Left ventricle myocardium superior (tissue), 1 donor: ENCODE measurements at places on chromosomes 6 and 20. TPM values are rescaled to one million over a fixed set of nuclear protein-coding genes. Genes with fewer than 3 reads are reported as not detected.

DNA sequence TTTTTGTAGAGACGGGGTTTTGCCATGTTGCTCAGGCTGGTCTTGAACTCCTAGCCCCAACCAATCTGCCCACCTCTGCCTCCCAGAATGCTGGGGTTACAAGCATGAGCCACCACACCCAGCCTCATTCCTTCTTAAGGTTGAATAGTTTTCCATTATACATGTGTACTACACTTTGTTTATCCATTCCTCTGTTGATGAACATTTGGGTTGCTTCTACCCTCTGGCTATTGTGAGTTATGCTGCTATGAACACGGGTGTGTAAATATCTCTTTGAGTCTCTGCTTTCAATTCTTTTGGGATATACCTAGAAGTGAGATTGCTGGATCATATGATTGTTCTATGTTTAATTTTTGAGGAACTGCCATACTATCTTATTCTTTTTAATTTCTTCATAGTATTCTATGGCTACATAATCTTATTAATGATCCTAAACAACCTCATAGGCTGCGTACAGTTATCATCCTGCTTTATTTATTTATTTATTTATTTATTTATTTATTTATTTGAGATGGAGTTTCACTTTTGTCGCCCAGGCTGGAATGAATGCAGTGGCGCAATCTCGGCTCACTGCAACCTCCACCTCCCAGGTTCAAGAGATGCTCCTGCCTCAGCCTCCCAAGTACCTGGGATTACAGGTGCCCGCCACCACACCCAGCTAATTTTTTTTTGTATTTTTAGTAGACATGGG is 49.2 kb upstream of the TLDC2 start:
- DNase-seq: no peak

DNA sequence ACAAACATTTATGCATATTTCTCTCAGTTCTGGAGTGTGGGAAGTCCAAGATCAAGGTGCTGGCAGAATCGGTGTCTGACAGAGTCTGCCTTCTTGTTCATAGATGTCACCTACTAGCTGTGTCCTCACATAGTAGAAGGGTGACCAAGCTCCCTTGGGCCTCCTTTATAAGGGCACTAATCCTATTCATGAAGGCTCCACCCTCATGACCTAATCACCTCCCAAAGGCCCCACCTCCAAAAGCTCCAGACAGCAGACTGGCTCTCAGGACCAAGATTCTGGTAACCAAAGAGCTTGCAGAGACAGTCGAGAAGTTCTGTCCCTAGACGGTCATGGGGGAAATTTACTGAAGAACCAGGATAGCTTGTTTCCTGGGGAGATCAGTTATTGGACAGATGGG is 139.1 kb downstream of the COL9A1 start:
- DNase-seq: no peak

GRCh38 chr6:38067263-38067980 is 247.9 kb downstream of the ZFAND3 start:
- no peak for DNase-seq

DNA sequence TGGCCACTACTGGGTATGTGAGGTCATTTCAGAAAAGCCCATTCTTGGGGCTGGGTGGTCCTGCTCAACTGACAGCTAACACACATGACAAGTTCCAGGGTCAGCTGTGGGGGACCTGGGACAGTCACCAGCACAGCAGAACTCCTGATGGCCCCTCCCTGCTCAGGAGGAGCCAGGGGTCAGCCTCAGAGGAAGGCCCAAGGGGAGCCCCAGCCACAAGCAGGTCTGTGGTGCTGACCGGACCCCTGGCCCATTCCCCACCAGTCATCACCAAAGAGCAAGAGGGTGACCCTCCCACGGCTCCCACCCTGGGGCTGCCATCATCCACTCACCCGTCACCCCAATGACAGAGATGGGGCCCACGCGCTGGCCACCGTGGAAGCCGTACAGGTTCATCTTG is 18.0 kb downstream of the CYP21A2 start:
- no peak for DNase-seq

- no peak for DNase-seq
These were observed 20.6 kb upstream of the NKX2-2 start for GRCh38 chr20:21534453-21534852.

DNA sequence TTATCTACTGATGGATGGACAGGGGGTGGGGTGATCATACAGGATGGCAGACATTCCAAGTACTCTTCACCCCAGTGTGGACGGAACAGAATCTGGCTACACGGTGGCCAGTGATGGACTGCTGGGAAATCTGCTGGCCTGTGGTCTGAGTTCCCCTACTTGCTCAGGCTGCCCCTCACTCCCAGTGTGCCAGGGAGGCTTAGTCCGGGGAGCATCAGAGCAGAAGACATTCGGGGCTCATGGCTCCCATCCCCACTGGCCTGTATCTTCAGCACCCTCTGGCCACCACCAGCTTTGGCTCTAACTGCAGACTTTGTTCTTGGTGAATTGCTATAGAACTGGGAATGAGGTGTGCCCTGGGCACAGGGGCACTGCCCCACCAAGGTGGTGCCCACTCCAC is 15.3 kb downstream of the TLDC2 start:
- DNase-seq: no peak

- DNase-seq: no peak
These were observed 17.6 kb upstream of the HLA-F start for GRCh38 chr6:29705389-29706231.

DNA sequence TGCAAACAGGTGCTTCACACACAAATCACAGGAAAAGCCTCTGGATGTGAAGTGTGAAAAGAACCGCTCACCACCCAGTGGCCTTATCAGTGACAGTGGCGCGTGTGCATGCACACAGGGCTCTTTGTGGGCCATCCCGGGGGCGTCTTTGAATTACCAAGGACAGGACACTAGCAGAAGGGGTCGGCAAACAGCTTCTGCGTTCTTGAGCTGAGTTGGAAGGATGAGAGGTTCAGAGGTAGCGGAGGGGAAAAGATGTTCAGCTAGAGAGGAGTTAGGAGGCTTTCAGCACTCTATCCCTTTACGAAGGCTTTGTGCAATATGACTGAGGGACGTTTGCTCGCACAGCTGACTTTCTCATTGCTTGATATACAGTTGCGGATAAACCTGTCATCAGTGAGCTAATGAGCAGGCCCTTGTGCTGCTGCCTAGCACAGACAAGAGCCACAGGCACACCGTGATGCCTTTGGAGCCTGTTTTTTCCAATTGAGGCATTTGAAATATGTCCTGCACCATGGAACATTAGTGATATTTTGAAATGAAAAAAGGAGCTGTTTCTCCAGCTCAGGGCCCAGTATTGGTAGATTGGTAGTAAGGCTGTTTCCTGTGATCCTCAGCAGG is 83.1 kb downstream of the IYD start:
- no peak for DNase-seq

- DNase-seq: no peak
These were observed 651.0 kb upstream of the SLC35B3 start for GRCh38 chr6:9086331-9086730.

GRCh38 chr6:7468382-7469081 is 72.9 kb upstream of the DSP start:
- peak; percentile 76 for DNase-seq

DNA sequence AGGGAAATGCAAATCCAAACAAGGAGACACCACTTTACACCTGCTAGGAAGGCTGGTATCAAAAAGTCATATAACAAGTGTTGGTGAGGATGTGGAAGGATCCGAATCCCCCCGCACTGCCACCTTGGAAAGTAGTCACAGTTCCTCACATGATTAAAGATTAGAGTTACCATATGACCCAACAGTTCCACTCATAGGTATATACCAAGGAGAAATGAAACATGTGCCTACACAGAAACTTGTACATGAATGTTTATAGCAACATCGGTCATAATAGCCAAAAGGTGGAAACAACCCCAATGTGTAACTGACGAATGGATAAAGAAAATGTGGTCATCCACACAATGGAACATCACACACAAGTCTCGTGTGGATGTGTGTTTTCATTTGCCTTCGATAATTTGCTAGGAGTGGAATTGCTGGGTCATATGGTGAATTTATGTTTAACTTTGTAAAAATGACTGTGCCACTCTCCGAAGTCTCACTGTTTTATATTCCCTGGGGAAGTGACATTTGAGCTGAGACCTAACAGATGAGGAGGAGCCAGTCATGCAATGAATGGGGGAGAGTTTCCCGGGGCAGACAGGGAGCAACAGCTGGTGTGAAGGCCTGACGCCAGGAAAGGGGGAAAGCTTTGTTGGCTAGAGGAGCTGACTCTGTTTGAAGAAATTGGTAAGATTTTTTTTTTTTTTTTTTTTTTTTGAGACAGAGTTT is 125.9 kb upstream of the MLN start:
- DNase-seq: peak; percentile 47

GRCh38 chr6:106659859-106660258 is 30.5 kb downstream of the QRSL1 start:
- no peak for DNase-seq

- no peak for DNase-seq
These were observed 14.0 kb upstream of the SCGN start for GRCh38 chr6:25637960-25638434.

GRCh38 chr20:32271620-32272019 is 5.8 kb upstream of the KIF3B start:
- no peak for DNase-seq

DNA sequence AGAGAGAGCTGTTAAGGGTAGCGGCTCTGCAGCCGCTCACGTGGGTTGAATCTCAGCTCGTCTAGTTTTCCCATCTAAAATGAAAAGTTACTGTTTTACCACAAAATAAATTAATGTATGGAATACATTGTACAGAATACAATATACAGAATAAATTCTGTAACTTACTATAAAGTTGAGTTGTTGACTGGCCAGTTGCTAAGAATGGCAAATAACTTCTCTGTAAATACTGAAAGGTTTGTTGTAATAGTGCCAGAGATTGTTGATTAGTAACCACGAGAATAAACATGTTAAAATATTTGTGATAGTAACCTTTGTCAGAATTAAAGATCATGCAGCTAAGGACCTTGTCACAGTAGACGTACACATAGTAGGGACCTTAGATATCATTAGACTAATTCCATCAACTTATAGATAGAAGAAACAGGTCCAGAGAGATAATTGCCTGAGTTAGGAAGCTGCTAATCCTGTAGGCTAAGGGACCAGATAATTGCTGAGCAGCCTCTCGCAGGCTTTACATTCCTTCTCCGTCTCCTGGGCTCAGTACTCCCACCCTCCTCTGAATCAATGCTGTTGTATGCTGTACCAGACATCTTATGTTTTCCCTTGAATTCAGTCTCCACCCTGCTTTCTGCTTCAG is 544 bp upstream of the NRM start:
- no peak for DNase-seq

DNA sequence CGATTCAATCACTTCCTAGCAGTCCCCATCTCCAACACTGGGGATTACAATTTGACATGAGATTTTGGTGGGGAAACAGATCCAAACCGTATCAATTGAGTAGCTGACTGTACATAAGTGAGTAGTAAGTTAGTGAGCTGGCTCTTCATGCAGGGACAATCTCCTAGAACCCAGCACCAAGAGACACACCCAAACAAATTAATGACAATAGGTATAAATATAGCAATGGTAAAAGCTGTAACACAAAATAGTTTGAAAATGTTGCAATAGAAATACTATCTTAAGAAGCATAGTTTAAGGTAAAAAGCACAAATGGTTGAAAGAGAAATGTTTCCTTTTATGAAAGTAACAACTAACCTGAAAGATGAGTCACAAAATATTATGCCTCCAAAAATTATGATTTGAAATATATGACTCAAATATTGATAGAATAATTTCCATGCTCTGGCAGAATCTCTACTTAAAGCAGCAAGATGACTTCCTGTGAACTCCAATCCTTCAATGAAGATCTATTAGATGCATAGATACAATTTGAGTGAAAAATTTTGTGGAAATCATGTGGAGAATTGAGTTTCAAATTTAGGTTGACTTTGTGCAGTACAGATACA is 5.4 kb upstream of the SIRPB1 start:
- no peak for DNase-seq

DNA sequence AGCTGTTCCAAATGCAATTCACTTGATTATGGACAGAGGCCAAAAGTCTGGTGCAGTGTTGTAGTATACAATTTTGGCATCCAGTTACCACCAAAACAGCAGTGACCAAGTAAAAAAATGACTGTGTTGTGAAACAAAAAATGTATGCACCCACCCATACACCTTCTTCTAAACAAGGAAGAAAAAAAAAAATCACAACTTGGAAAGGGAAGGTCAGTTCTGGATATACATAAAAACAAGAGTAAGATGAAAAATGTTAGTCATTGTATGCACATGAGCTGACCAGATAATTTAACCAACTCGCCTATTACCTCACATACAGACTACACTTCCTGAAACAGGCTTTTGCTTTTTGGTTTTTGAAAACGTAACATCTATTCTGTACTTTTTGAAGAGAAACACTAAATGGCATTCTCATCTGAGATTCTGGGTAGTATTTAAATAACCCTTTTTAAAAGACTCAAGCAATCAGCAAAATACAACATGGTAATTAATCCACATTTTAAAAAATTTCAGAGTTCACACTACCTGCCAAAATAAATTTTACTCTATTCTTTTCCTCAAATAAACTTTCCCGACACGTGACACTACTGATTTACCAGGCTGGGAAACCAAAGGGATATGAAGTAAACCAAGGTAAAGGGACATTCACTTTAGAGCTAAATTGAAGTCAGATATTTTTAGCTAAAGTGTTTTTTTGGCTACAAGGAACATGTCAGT is 141.6 kb upstream of the SHLD1 start:
- no peak for DNase-seq

DNA sequence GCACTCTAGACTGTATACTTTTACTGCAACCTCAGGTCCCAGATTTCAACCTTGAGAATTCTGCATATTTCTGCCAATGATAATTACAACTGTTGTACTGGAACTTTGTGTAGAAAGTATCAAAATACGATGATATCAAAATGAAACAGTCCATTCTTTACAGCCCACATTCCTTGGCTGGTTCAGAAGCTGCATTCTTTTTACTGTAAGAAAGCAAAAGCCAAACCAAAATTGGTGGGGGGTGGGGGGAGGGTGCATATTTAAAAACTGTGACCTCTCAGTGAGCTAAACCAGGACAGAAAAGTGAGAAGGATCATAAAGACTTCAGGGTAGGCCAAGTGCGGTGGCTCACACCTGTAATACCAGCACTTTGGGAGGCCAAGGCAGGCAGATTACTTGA is 41.8 kb upstream of the UBR2 start:
- DNase-seq: no peak

DNA sequence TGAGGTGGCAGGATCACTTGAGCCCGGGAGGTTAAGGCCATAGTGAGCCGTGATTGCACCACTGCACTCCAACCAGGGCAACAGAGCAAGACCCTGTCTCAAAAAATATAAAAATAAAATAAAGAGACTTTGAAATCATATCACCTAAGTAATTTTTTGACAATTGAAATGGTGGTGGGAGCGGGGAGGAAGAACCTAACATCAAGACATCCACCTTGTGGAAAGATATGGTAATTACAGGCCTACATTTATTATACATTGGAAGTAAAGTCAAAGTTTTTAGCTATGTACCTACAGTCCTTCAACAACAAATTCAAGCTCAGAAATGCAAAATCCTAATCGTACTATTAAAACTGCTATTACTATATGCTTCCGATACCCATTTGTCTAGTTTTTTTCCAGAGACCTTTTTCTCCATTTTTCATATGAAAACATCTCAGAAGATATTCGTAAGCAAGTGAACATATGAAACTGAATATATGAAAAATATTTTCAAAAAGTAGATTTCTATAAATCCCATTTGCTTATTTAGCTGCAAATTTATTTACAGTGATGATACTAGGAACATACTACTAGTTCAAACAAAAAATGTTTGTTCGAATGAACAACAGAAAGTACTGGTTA is 83.3 kb downstream of the SYCP2 start:
- no peak for DNase-seq

The TMEM74B gene
- total RNA-seq: 4.1 TPM

The ULBP2 gene
- total RNA-seq: 0.84 TPM

The LINC00237 gene
- total RNA-seq: not detected

The RRAGD gene
- 160 TPM for total RNA-seq

The C6orf118 gene
- total RNA-seq: not detected

The RAD21L1 gene
- total RNA-seq: not detected

The CST5 gene
- not detected for total RNA-seq
